Stimulated activated CD8-positive, alpha-beta memory T cell treated with anti-CD3 and anti-CD28 coated beads, Interleukin-7, amount 100 ng/mL, for 1 hour (primary cell): ENCODE measurements at places on chromosomes 6 and 20.

DNA sequence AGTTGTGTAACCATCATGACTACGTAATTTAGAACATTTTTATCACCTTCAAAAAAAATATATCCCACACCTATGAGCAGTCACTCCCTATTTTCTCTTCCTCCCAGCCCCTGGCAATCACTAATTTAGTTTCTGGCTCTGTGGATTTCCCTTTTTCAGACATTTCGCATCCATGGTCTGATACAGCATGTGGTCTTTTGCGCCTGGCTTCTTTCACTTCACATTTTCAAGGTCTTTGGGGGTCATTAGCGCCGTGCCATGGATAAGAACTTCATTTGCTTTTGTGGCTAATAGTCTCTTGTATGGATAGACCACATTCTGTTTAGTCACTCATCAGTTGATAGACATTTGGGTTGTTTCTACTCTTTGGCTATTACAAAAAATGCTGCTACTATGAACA is 44.9 kb upstream of the DUSP22 start:
- DNase-seq, result no peak

DNA sequence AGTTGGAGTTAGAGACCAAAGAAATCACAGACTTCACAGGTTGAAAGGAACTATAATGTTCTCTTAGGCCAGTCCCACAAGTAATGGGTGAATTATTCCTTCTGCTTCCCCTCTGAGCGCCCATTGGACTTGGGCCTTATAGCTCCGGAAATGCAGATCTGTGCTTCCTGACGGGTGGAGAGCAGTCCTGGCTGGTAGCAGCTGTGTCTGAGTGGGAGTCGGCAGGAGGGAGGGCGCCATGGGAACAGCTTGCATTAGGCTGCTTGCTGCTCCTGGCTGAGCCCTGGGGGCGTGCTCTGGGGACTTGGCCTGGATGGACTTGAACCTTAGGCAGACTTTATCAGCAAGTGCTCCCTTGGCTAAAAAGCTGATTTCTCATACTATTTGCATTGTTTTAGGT is 18.4 kb upstream of the NUP153 start:
- DNase-seq, result no peak

DNA sequence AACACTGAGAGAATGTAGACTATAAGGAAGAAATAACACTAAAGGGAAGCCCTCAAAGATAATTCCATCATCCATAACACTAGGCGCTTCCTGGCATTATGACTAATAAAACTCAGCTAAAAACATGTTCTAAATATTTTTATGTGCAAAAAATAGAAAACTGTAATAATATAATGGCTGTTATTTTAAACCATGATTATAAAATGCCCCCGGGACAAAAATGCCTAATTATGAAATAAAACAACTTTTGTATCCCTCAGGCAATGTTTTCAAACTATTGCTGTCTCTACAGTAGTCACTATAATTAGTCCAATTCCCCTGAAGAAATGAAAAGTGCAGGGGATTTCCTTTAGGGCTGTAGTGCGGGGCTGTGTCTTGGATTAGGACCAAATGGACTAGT is 242.4 kb downstream of the RNF144B start:
- DNase-seq, result no peak

- no peak for DNase-seq
Measured at GRCh38 chr6:144585217-144585814, 300.2 kb downstream of the UTRN start.

DNA sequence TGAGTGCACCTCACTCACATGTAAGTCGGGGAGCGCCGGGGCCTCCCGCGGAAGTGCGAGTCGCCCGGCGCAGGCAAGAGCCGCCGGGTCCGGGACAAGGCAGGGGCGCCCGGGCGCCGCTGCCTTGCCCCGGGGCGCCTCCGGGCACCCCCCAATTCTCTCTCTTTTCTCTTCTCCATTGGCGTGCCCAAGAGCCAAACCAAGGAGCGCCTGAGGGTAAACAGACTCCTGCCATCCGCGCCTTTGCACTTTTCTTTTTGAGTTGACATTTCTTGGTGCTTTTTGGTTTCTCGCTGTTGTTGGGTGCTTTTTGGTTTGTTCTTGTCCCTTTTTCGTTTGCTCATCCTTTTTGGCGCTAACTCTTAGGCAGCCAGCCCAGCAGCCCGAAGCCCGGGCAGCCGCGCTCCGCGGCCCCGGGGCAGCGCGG is 36.8 kb downstream of the GNAS start:
- no peak for DNase-seq

DNA sequence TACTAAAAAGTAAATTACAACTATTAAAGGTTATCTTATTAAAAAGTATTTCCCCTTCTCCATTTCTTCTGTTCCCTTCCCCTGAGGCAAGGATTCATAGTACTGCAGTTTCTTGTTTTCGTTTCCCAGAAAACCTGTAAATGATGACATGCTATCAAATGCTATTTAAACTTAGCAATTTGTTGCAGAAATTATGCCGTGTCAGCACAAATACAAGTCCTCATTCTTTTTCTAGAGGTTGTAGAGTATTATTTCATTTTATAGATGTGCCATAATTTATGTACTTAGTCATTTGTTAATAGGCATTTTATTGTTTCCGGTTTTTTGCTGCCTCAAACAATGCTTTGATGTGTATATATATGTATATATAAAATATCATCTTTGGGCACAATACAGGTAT is 268.4 kb downstream of the PLCB1 start:
- no peak for DNase-seq

GRCh38 chr20:45695496-45695895 is 6.3 kb upstream of the WFDC13 start:
- DNase-seq, result no peak

- DNase-seq, result no peak
Measured at GRCh38 chr6:146560607-146561006, 17.0 kb downstream of the RAB32 start.

DNA sequence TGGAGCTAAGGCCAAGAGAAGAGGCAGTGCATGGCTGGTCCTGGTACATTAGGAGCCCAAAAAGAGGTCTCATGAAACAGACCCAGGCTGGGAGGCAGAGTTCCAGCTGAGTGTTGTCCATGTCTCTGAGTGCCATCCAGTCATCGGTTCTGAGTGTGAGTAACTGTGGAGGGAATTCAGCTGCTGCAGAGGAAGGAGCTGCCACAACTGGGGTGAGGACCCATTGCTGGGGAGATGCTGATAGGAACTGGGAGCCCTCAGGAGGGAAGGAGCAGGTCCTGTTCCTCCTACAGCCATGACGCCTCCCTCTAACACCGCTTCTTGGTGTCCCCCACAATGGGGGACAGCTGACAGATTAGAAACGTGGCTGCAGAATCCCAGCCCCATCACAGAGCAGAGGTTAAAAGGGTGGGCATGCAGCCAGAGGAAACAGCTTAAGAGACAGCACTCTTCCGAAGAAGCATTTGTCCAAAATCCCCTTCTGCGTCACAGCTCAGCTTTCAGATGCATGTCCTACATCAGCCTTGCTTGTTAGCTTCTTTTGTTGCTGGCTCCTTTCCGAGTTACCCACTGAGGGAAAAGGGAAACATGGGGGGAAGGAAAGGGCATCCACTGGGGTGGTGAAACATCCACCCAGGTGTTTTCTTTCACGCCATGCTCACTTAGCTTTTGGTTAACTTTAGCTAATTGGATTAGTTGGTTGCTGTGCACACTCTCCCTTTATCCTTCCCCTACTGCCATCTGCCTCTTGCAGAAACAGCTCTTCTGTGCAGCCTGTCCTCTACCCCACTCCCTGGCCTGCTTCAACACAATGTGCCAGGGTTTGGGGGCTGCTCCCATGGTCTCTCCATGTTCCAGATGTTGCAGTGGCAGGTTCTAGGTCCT is 239.2 kb downstream of the SYNDIG1 start:
- no peak for DNase-seq

DNA sequence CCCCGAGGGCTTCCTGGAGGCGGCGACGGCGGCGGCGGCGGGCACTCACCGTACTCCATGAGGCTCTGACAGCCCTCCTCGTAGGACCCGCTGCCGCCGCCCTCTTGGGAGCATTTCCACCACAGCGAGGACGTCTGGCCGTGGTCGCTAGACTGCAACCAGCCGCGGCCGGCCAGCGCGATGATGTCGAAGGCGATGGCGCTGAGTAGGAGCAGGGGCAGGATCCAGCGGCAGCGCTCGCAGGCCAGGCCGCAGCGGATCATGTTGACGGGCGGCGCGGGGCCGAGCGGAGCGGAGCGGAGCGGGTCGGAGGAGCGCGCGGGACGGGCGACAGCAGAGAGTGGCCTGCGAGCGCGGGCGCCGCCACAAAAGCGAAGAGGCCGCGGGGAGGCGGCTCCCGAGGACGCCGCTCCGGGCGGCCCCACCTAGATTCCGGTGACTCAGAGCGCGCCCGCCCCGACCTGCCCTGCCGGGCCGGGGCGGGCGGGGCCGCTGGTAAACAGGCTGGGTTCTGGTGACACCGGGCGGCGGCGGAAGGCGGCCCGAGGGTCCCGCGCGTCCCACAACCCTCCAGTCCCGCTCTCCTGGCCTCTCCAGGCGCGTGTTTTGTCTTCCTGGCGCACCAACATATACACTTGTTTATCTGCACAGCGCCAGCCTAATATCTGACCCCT is at the start of gene PERP:
Gene PERP, minus strand, starts transcription at position 342 of the 674 bp plus-strand sequence. Its CDS starts 79 bp downstream, at position 263.
- DNase-seq, result peak; percentile 20

DNA sequence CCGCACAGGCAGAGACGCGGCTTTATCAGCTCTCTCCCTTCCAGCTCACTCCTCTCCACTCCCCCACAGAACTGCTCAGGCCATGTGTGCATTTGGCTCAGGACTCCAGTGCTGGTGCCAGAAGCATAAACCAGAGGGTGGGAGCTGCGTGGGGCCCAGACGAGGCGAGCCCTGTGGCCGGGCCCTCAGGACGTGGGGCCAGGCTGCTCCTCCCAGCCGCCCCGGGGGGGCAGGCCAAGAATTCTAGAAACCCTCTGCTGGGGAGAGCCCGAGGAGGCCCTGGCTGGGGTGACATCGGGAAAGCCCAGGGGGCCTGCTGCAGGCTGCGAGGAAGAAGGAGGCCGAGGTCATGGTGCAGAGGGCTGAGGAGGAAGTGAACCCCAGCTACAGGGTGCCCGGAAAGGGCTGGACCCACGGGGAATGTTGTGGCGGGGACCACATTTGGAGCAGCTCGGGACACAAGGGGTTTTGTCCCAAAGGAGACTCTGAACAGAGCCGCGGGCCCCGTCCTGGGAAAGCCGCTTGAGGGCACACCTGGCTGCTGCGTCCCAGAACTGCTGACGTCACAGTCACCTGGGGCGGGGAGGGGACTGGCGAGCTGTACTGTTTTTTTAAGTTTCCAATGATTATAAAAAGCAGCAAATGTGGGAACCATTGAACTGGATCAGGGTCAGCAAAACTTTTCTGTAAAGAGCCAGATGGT is 107.1 kb downstream of the BANF2 start:
- no peak for DNase-seq

DNA sequence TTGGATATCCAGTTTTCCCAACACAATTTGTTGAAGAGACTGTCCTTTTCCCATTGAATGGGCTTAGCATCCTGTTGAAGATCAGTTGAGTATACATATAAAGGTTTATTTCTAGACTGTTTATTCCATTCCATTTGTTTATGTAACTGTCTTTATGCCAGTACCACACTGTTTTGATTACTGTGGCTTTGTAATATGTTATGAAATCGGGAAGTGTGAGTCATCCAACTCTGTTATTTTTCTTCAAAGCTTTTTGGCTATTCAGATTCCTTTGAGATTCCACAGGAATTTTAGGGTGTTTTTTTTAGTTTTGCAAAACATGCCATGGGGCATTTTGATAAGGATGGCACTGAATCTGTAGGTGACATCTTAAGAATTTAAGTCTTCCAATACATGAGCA is 188.3 kb downstream of the BMP7 start:
- DNase-seq, result no peak

- DNase-seq, result no peak
Measured at GRCh38 chr20:21004386-21005076, 101.6 kb downstream of the LINC00237 start.

DNA sequence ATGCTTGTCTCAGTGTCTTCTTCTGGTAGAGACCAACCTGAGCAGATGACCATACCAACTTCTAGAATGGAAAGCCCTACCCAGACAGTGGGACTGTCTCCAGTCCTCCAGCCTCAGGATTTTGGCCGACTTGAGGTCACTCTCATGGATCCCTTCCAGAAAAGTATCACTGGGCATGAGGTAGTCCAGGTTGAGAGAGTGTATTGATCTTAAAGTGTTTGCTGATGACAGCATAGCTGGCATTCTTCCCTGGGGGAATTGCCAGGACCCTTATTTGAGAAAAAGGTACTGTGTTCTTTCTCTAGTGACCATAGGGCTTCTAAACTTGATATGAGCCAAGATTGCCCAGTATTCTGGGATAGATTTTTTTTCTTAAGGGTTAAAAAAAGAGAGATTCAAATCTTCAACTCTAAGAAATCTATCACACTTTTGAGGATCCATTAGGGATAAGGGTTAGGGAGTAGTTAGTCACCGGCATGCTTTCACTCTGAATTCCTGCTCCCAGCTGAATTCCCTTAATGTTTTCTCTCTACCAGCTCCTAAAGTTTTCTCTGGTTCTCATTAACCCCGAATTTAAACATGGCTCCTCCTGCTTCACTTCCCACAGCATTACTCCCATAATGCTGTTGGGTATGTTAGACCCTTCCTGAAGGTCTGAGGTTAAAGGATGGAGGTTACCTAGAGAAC is 73.6 kb upstream of the FLRT3 start:
- no peak for DNase-seq

- no peak for DNase-seq
Measured at GRCh38 chr6:56497240-56497639, 145.4 kb downstream of the DST start.

GRCh38 chr20:1784586-1784985 is 110.6 kb upstream of the SIRPA start:
- no peak for DNase-seq

DNA sequence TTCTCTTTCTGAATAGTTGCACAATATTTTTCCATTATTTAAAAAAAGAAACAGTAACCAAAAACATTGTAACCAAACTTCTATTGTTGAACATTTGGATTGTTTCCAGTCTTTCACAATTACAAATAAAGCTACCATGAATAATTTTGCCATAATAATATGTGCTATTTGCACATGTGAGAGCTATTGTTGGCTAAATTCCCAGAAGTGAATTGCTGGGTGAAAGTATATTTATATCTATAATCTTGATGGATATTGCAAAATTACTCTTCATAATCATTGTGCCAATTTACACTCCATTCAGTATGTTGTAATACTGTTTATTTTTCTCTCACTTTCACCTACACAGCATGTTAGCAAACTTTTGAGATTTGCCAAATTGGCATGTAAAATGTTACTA is 36.6 kb upstream of the SLC22A16 start:
- DNase-seq, result no peak

GRCh38 chr6:45394586-45395095 is 16.9 kb upstream of the SUPT3H start:
- no peak for DNase-seq

- DNase-seq, result no peak
Measured at GRCh38 chr6:113458368-113459010, 398.7 kb upstream of the MARCKS start.

GRCh38 chr6:43737272-43738081 is 32.5 kb upstream of the VEGFA start:
- DNase-seq, result no peak

DNA sequence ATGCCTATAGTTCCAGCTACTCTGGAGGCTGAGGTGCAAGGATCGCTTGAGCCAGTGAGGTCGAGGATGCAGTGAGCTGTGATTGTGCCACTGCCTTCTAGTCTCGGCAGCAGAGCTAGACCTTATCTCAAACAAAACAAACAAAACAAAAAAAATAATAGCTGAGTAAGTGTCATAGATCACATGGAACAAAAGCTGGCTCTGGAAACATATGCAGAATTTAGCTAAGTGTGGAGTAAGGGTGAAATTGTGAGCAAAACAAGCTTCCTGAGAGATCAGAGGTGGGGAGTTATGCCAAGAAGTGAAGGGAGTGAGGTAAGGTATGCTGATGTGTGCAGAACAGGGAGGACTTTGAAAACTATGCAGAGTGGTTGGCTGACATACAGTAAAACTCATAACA is 18.7 kb downstream of the SGK1 start:
- no peak for DNase-seq
